ENCODE measurements at places on chromosomes 13 and 19. TPM values are rescaled to one million over a fixed set of nuclear protein-coding genes. Genes with fewer than 3 reads are reported as not detected.

Gene ELSPBP1
- total RNA-seq = not detected

Gene C19orf85
- not detected for total RNA-seq

Gene IFI30
- 17.2 TPM for total RNA-seq

Gene FGF14
- 0.17 TPM for total RNA-seq

Gene SSC5D
- 14.4 TPM for total RNA-seq

Gene ATP8A2
- 0.17 TPM for total RNA-seq

Measured in smooth muscle cell of trachea (primary cell).